ENCODE measurements at places on chromosomes 12 and 14.
A peak's percentile ranks its signal among the peaks of the same experiment; 100 is the strongest.

DNA sequence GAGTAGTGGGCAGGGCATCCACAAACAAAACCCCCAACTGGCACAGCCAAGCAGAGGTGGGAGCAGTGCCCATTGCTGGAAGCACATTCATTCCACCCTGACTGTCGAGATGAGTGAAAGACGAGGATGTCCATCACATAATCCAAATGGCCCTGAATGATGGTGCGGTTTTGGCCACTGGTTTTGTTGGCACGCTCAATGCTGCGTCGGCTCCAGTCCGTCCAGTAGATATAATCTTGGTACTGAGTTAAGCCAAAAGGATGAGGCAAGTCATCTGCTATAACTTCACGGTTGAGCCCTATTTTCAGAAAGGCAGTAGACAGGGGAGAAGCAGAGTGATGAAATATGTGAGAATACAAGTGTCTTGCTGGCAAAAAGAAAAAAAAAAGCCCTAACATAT is 88.1 kb downstream of the BCL2L14 start:
- DNase-seq, result no peak

- no peak for DNase-seq
Observed at GRCh38 chr12:108996320-108996719, 24.5 kb downstream of the SVOP start.

- DNase-seq, result no peak
Observed at GRCh38 chr14:22820731-22821130, 5.5 kb upstream of the SLC7A7 start.

GRCh38 chr14:29668201-29668600 is 259.4 kb downstream of the PRKD1 start:
- DNase-seq, result no peak

DNA sequence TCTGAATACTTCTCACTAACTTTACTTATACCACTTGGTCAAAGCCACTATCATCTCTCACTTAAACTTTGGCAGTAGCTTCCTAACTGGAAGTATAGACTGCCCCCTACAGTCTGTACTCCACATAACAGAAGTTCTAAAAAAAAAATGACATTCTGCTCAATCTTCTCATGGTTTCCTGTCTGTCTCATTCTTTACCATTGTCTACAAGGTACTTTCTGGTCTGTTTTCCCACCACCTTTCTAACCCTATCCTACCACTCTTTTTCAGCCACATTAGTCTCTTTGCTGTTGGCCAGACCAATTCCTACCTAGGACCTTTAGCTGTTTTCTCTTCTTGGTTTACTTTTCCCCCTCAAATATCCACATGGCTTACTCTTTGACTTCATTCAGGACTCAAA is 14.7 kb downstream of the CPSF6 start:
- peak; percentile 56 for DNase-seq

DNA sequence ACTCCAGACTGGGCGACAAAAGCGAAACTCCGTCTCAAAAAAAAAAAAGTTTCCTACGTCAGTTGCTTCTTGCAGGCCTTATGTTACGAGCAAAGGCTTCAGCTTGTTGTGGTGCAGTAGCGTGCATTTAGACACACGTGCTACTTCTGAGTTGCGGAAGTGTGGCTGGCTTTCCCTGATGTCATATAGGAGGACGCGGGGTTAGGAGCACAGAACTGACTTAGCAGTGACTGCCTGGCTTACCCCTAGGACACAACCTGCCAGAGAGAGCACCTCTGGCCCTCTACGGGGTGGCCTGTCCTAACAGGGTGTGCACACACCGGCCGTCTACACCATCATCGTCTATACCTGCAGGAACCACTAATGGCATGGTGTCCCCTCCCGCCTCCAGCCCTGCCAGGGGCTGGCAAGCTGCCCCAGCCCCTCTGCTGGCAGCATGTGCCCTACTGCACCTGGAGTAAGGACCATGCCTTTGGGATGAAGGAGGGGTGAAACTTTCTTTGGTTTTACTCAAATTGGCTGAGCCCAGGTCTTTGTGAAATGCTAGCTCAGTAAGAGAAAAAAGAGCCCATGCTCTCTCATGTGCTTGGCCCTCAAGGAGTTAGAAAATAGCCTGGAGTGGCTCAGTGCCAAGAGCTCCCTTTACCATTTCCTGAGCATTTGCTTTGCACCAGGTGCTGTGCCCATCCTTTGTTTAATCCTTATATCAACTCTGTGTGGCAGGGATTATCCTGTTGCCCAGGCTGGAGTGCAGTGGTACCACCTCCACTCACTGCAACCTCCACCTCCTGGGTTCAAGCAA is 1.7 kb upstream of the GPR68 start:
- no peak for DNase-seq

DNA sequence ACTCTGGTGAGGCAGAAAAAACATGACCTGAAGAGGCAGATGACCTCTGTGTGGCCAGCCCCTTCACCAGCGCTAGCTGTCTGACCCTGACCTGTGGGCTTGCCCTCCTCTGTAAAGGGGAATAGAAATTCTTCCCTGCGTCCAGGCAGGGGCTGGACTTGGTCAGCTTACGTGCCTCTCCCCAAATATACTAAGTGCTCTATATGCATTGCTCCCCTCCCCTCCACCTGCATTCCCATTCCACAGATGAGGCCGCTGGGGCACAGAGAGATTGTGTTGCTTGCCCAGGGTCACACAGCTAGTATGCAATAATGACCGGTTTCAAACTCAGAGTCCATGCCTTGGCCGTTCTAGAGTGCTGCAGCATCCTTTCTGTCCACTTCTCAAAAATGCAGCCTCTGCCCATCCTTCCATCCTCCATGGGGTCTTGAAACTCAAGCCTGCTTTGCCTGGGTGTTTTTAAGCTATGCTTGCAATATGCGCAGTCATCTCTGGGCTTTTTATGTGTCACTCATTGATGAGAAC is 303.9 kb downstream of the CACNA1C start:
- no peak for DNase-seq

GRCh38 chr12:31603546-31604009 is 12.6 kb upstream of the DENND5B start:
- no peak for DNase-seq

DNA sequence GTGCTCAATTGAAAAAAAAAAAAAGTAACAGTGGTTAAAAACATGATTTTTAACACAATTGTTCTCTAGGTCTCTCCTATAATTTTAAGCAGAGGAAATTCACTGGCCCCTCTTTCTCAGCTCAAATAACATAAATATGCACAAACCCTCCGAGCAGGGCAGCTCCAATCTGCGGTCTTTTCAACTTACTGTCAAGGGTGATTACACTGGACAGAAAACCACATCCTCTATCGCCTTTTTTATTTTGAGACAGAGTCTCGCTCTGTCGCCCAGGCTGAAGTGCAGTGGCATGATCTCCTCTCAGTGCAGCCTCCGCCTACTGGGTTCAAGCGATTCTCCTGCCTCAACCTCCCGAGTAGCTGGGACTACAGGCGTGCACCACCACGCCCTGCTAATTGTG is 16.5 kb upstream of the GABARAPL1 start:
- DNase-seq, result no peak

GRCh38 chr14:61925043-61925442 is 162.8 kb downstream of the SNAPC1 start:
- DNase-seq, result peak; percentile 5

- peak; percentile 37 for DNase-seq
Observed at GRCh38 chr12:93570552-93571364, 1.7 kb upstream of the SOCS2 start.

DNA sequence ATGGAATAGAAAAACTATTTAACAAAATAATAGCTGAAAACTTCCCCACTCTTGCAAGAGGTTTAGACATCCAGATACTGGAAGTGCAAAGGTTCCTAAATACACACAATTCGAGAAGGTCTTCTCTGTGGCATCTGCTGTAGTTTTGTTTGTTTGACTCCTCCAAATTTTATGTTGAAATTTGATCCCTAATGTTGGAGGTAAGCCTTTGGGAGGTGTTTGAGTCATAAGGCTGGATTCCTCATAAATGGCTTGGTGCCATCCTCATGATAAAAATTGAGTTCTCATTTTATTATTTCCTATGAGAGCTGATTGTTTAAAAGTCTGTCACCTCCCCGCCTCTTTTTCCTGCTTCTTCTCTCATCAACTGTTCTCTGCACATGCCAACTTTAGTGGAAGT is 182.7 kb downstream of the MYRFL start:
- no peak for DNase-seq

DNA sequence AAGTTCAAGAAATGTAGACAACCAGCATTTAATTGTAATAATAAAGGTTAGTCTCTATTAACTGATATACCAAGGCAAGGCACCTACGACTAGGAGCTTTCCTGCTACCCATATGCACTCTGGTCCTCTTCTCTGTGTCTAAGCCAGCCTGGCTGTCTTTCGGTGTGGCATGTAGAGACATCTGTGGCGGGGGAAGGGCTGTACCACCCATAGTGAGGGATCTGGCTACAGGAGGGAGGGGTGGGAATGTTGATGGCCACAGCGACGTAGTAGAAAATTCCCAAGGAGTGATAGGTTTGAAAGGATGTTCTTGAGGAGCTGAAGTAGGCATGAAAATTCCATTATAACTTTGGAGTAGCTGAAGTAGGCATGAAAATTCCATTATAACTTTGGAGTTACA is 344.2 kb downstream of the ATP23 start:
- no peak for DNase-seq

- no peak for DNase-seq
Observed at GRCh38 chr12:132600048-132601032, 10.0 kb downstream of the LRCOL1 start.

DNA sequence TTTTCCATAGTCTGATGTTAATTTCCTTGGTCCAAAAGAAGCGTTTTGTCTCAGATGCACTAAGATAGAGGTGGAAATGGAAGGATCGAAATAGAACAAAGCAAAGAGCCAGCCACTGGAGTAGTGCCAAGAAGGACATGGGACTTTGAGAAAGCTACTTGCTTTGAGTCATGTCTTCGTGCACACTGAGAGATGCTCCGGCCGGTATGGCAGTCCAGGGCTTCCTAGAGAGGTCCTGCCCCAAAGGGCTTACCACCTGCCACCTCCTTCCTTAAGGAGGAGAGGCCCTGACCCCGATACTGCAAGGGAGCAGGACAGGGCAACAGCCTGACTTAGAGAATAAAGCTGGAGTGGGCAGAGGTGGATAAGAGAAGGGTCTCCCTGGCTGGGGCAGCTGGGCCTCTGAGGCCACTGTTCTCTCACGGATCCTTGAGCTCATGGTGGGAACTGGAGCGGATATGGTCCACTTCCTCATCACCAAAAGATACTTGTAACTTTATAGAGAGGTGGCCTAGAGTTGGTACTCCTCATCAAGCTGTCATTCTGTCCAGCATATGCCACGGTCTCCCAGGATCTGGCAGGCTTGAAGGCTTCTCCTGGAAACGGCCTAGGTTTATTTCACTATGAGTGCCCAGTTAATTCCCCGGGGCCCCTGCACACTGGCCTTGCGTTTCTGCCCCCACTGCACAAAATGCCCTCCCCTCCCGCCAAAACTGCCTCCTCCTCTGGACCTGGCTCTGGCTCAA is 57.4 kb downstream of the FOXN3 start:
- no peak for DNase-seq

GRCh38 chr14:68938271-68939150 is 40.6 kb downstream of the ACTN1 start:
- DNase-seq, result no peak

DNA sequence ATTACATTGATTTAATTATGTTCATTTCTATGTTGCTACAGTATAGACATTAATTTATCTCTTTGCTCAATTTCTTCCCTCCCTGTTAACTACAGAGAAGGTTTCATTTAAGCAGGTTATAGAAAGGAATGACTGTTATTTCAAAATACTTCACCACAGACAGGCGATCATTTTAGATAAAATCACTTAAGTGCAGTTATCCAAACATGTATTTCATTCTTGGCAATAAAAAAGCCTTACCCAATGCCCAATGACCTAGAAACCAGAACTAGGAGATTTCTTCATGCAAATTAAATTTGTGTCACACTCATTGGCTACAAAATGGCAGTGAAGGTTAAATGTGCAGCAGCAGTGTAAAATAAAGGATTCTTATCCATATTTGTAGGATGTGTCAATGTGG is 266.4 kb downstream of the KCNH5 start:
- DNase-seq, result no peak

DNA sequence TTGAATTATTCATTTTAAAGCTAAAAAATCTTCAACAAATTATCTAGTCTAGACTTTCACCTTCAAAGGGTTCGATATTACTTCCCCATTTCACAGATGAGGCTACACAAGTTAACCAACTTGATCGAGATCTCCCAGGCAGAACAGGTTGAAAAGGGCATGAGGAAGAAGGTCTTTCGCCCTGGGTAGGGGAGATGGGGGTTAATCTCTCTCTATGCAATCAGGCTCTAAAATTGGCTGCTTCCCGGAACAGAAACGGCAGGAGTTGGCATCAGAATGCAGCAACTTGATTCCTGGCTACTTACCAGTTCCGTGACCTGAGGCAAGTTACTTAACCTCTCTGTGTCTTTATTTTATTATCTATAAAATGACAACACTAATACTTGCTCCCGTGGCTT is 2.4 kb upstream of the CISTR start:
- DNase-seq, result no peak

DNA sequence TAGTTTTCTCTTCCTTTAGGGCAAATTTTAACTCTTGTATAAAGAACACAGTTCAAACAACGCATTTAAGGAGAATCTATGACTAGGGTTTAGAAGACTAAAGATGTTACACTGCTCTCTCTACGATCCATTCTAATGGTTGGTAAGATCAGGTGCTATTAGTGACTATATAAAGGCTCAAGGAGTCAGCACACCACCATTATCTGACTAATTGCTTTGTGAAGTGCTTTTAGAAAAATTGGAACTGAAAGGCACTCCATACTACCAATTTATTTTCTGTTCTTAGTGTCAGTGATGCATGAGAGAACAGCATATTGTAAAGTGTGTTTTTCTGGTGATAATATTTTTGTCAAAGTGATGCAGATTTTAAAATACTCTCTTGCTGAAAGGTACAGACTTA is 136.8 kb downstream of the SYT1 start:
- DNase-seq, result no peak

DNA sequence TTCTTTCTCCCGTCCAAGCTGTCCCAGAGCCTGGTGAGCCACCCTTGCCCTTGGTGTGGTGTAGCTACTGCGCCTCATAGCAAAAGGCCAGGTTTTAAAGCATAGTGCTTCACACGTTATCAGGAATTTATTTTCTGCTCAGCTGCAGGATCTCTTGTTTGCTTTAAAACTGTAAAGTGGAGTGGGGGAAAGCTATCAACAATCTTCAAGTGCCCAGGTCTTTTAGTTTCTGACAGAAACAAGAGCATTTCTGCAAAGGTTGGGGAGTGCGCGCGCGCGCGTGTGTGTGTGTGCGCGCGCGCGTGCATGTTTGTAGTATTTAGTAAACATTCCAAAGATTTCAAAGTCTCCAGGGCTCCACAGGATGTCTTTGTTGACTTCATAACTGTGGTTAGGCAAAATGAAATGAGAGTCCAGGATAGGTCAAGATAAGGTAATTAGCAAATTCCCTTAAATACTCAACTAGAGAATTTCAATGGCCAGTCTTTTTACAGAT is 45.5 kb downstream of the EML1 start:
- DNase-seq, result no peak

GRCh38 chr14:68854421-68854820 is 61.6 kb upstream of the ZFP36L1 start:
- DNase-seq, result no peak

- no peak for DNase-seq
Observed at GRCh38 chr12:124703856-124704255, 136.4 kb upstream of the NCOR2 start.

DNA sequence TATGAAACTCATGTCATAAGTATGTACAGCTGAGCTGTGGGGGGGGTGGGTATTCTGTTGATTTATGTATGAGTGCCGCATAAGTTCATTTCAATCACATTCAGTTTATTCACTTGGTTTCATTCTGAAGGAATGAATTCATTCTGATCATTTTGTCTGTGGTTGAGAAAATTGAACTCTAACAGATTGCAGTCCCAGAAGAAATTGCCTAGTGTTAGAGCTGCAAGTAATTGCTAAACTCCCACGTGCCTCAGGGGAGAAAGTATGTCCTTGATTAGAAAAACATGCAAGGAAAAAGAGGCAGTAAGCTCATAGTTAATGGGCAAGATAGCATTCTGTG is 442.4 kb upstream of the MGAT4C start:
- DNase-seq, result no peak

All from glomerular endothelial cell (primary cell).